Right ventricle myocardium inferior (tissue), 1 donor: ENCODE measurements at places on chromosomes 3 and 15. TPM values are rescaled to one million over a fixed set of nuclear protein-coding genes. Genes with fewer than 3 reads are reported as not detected.

SNUPN gene
- total RNA-seq = 19.4 TPM

MINDY4B gene
- not detected for total RNA-seq

MLF1 gene
- total RNA-seq = 191 TPM

EMC7 gene
- 65.1 TPM for total RNA-seq

WNT5A gene
- 6.9 TPM for total RNA-seq

CELSR3 gene
- 0.38 TPM for total RNA-seq

ZNF619 gene
- 3.9 TPM for total RNA-seq

CMTM8 gene
- 6.3 TPM for total RNA-seq

SPESP1 gene
- 4.0 TPM for total RNA-seq

ZNF770 gene
- total RNA-seq = 45.3 TPM

LMCD1 gene
- 48.1 TPM for total RNA-seq

NR2F2 gene
- total RNA-seq = 14.2 TPM

CCDC191 gene
- 0.78 TPM for total RNA-seq

COL6A5 gene
- total RNA-seq = not detected

GABRR3 gene
- total RNA-seq = not detected

PP2D1 gene
- not detected for total RNA-seq

IGSF10 gene
- 3.0 TPM for total RNA-seq

PPARG gene
- 25.7 TPM for total RNA-seq
